ENCODE measurements at places on chromosomes 1 and 21.

GRCh38 chr1:3558036-3558726 is 53.1 kb downstream of the MEGF6 start:
- no peak for DNase-seq

DNA sequence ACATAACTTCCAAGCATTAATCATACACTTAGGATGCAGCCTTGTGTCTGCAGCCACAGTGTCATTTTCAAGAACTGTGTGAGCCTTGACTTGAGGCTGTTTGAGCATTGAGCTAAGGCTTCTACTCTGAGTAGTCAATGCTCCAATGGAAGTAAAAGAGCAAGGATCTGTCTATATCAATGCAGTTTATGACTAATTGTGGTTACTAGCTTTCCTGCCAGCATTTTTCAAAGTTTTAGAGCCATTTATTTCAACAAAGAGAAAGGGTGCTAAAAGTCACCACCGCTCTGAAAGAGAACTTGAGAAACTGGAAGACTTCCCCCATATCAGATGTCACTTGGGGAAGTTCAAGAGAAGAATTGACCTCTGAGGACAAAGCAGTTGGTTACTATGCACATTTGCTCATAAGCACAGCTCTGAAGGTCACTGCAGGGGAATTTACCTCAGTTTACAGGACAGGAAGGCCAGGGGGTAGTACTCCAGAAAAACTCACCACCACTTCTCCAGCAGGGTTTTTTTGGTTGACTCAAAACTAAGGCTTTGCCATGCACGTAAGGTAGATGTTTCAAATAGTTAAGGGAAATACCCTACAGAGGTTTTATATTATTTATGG is 24.5 kb upstream of the RGS1 start:
- no peak for DNase-seq

DNA sequence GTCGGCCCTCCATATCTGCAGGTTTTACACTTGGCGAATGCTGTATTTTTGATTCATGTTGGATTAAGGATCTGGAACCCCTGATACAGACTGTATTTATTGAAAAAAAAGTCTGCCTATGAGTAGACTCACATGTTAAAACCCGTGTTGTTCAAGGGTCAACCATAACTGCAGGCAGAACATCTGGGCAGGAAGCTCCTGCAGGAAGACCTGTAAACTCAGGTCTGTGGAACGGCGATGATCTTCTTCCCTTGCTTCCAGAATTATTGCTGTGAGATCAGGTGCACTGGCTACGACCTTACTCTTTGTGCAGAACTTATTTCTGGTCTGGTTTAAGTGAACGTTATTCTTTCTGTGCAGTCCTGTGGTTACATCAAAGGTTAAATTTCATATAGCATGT is 96.6 kb downstream of the DISC1 start:
- no peak for DNase-seq

DNA sequence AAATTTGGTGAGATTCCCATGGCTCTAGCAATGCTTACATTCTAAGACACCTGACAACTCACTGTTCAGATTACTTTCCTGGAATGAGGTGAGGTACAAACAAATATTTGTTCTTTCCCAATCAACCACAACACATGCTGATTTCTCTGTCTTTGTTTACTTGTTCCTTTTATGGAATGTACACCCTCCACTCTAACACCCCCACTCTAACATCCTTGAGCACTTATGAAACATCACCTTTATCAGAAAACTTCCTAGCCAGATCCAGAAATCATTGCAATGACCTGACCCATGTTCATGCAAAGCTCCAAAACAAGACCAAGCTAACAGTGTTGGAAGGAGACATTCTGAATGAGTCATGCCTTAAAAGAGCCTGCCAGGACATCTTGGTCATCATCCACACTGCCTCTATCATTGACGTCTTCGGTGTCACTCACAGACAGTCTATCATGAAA is 35.5 kb downstream of the HSD3B1 start:
- no peak for DNase-seq

GRCh38 chr1:243597383-243597782 is 252.7 kb downstream of the AKT3 start:
- DNase-seq: no peak

DNA sequence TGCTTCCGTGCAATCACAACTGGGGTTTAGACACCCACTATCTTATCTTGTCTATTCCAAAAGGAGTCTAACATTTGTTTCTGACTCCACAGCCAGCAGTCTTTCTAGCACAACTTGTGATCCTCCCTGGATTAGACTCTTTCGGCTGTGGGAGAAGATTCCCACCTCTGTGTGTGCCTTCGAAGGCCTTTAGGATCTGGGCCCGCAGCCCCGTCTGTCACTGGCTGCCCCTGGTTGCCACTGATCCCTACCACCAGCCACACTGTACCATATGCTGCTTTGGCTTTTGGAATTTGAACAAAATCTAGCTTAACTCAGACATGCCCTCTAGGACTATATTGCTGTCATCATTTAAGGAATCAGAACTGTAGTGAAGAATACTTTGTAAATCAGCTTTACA is 18.0 kb downstream of the NTPCR start:
- DNase-seq: no peak

GRCh38 chr1:20463502-20463901 is 22.5 kb downstream of the CAMK2N1 start:
- no peak for DNase-seq

DNA sequence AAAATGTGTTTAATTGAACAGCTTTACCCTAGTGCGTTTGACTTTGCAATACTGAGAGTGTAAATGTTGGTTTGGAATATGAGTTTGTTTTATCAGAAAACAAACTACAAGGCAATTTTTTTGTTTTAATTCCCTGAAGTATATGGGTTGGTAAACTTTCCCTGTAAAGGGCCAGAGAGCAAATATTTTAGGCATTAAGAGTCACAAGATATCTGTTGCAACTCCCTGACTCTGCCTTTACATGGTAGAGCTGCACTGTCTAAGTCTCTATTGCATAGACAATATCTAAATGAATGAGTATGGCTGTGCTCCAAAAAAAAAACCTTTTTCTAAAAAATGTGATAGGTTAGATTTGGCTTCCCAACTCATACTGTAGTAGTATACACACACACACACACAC is 115.1 kb upstream of the PBX1 start:
- no peak for DNase-seq

DNA sequence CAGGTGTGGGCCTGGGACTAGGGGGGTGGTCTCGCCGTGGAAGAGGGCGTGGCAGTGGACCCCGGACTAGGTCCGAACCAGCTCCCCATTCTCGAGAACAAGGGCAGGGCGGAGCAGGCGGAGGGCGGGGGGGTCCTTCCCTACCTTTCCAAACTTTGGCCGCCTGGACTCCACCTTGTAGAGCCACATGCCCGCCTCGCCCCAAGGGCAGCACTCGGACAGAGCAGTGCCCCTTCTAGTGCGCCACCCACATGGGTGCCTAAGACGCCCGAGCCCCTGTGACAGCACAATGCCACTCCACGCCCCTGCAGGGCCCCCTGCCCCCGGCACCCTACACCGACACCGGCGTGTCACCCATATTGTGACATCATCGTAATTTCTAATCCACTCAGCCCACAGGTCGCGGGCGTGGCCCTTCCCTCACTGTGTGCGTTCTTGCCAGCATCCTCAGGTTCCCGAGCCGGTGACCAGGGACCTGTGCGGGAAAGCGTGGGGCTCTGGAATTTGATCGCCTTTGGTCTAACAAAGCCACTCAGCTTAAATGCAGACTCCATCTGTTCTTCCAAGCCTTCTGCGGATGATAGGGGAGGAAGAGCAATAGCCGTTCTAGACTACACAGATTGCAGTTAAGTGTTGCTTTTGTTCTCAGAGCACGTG is 553 bp upstream of the STMN1 start:
- DNase-seq: no peak

DNA sequence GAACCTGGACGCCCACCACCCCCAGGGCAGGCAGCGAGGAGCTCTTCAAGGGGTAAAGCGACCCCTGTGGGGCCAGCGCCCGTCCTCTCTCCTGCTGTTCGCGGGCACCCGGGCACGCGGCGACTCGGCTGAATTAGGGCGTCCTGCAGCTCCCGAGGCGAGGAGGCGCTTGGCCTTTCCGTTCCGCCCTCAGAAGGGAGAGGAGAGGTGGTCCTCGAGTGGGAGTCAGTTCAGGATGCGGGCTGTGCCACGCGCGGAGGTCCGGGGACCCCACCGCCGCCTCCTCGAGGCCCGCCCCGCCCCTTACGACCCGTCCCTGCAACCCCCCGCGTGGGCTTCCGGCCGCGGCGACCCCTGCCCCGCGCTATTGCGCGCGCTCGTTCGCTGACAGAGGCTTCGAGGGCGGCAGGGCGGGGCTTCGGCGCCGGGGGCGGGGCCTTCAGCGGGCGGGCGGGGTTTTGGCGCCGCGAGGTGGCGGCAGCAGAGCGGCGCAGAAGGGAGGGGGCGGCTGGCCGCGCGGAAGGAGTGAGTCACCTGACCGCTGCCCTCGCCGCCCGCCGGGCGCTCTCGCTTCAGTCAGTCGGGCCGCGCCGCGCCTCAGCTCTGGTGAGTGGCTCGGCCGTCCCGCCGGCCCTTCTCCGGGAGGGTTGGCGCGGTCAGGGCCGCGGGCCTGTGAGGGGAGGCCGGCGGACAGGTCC is at the start of gene BACH1:
BACH1 (plus strand) TSS at position 575 of the 698 bp plus-strand sequence. CDS start 22,359 bp downstream, outside the sequence.
- peak; percentile 61 for DNase-seq

- DNase-seq: no peak
Measured at GRCh38 chr1:87394982-87395381, 66.3 kb downstream of the LMO4 start.

DNA sequence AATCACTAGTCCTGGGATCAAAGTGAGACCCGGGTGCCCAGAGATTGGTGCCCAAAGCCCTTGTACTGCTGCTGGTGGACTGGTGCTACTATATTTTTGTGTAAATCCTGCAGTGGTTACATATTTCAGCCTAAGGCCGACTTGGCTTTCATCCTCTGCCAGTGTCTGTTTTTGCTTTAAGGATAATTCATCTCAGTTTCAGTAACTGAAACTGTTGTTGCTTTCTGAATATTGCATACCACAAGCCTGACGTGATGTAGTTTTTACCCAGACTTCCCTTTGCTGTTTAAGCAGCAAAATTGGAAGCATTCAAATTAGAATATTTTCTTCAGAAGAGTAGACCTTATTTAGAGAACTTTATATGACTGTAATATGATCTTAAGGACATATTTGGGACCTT is 341.8 kb downstream of the RYR2 start:
- no peak for DNase-seq

DNA sequence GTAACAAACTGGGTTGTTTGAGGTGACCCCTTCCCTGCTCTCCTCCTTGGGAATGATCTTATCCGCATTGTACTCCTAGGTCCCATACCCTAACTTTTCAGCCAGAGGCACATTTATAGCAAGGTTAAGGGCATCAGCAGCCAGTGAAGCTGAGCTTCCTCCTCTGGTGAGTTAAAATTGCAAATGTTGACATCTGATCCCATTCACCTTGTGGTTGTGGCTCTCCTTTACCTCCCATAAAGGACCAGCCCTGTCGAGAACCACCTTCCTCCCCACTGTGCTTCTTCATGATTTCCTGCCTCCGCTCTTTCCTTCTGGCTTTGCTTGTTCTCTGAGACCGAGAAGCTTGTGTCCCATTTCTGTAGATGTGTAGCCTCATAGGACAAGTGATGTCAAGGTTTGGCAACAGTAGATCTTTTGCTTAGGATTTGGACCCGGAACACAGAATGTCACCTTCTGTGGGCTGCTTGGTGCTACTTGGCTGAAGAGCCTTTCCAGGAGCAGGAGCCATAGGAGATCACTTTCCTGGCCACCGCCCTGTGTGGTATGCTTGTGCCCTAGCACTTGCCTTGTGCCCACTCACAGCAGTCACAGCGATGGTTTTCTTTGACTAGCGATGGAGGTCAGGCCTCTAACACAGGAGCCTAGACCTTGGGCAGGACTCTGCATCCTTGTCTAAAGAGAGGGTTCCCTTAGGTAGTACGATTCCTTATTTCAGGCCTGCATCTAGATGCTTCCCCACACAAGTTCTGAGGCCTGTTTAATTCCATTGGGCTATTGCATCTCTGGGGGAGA is 18.8 kb downstream of the SZRD1 start:
- no peak for DNase-seq

DNA sequence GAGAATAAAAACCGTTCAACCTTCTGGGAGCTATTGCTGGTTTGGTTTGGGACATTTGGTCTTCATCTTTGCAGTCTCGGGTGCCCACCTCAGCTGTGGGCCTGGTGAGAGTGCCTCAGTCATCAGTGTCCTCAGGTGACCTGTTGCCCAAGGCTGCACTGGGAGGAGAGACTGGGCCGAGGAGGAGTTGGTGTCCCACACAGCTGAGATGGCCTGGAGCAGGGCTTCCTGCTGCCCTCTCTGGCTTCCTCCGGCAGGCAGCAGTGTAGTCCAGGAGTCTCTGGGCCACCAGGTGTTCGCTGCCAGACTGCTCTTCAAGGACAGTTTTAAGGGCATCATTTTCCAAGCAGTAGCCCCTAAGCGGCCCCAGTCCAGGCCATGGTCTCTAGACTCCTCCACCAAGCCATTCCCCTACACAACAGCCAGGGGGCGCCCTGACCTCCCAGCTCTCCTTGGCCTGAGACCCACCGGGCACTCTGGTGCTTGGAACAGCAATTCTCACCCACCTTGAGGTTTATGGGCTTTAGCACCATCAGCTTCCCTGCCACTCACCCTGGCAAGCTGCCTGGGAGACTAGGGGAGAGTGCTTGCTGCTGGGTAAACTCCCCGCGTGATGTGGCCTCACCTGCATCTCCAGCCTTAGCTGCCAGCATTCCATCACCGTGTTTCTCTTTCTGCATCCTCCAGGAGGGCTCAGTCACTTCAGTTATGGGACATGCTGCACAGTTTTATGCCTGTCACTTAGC is 9.1 kb upstream of the SYTL1 start:
- no peak for DNase-seq
